ENCODE measurements at places on chromosomes 2 and 18.

GRCh38 chr2:141392517-141393213 lies 738.2 kb downstream of the LRP1B start:
- DNase-seq, result no peak

GRCh38 chr2:17610521-17610920 lies 70.0 kb downstream of the VSNL1 start:
- DNase-seq, result no peak

GRCh38 chr18:8699948-8700347 lies 5.4 kb upstream of the MTCL1 start:
- DNase-seq, result no peak

DNA sequence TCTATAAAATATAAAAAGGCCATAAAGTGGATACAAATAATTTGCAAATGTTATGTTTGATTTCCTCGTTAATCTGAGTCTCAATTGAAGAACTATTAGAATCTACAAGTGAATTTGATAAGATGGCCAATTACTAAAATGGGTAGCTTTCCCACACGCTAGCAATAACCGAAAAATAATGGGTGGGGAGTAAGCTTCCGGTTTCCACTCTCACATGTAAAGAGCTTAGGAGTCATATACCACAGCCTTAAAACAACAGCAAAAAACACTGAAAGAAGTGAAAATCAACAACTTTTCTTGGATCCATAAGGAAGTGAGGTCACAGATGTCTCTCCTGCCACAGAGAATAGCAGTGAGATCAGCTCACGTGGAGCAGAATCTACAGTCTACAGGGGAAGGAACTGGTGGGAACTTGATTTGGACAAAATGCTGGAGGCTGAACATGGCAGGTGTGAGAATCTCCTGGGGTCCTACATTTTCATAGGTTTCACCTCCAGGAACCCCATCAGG lies 18.6 kb downstream of the THAP4 start:
- no peak for DNase-seq

DNA sequence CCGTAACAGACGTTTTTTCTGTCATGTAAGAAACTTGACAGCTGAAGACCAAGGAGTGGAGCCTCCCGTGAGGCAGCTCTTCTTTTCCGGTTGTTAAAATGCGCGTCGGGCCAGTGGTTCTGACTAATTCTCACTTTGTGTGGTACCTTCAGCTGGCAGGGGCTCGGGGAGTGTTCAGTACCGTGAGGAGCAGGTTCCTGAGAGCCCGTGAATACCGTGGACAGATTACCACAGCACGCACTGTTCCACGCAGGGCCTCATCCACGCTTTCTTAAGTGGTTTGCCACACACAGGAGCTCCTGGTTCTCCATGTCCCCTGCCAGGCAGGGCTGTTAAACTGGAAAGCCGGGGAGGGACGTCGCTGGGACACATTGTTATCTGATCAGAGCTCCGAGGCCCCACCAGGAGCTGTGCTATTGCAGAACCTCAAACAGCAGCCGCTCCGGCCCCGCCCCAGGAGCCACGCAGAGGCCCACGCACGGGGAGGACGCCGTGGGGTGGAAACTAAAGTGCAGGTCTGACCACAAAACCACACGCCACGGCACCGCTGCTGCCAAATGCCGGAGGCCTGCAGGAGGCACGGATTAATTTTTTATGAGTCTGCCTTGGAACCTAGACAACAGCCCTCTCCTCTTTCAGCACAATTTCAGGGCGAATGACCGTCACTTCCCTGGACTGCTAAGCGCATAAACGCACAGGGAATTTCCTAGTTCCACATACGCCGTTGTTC lies 43.3 kb downstream of the NFATC1 start:
- no peak for DNase-seq
